ENCODE measurements at places on chromosomes 13 and 19.

- no peak for DNase-seq
Measured at GRCh38 chr19:55209693-55210472, 582 bp upstream of the PTPRH start.

GRCh38 chr19:57028804-57029525, 90.8 kb upstream of the USP29 start:
- DNase-seq: no peak

DNA sequence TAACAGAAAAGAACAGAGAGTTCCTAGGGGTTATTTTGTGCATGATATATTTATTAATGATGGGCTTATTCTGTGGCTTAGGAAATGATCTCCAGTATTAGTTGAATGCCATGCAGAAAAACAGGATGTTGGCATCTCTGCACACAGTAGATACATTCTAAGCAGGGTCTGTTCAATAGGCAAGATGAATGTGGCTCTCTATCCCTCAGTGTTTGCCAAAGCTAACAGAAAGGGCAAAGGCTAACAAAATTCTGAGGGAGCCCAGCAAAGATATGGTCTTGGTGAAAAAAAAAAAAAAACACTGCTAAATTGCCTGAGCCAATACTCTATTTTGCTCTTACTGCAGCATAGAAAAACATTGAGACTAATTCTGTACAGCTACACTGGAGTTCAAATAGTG, 1095.8 kb downstream of the UQCRFS1 start:
- no peak for DNase-seq

DNA sequence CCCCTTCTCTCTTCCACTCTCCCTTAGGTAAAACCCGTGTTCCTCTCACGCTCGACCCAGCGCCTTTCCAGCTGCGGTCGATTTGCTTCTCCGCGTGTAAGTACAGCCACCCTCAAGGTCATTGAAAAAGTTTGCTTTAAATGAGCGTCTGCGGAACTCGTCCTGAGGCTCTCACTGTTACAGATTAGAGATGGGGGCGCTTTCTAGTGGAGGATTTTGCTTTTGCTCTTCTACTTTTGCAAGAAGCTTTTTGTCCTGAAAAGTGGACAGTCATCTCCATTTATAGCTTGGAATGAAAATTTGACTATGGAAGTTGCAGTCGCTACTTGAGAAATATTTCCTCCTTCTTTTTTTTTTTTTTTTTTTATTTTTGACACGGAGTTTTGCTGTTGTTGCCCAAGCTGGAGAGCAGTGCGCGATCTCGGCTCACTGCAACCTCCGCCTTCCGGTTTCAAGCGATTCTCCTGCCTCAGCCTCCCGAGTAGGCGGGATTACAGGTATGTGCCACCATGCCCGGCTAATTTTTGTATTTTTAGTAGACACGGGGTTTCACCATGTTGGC, 595 bp upstream of the RAB20 start:
- DNase-seq: no peak

- DNase-seq: peak; percentile 90
Measured at GRCh38 chr19:20039203-20039723, at the start of gene ZNF682. TSS of gene ZNF682 (minus strand) at chr19:20039505. CDS start at chr19:20039345, 160 bp downstream.

Data from stimulated activated CD8-positive, alpha-beta memory T cell treated with anti-CD3 and anti-CD28 coated beads, Interleukin-4, amount 100 ng/mL, for 4 hours (primary cell).